ENCODE measurements at places on chromosomes 16 and 17.

DNA sequence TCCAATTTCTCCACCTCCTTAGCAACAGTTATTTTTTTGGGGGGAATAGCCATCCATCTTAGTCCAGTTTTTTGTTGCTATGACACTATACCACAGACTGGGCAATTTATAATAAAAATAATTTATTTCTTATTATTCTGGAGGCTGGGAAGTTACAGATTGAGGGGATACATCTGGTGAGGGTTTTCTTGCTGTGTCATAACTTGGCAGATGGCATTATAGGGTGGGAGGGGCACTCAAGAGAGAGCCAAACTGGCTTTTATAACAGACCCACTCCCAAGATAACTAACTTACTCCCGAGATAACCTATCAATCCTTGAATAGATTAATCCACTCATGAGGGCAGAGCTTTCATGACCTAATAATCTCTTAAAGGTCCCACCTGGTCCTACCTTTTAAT lies 84.2 kb downstream of the ABCA8 start:
- no peaks in the 10 kb centered on the region for H3K4me1 ChIP-seq
- no peak overlapping the region for H3K4me3 ChIP-seq
- no peak overlapping the region for H3K27ac ChIP-seq
- DNase-seq: no peak

DNA sequence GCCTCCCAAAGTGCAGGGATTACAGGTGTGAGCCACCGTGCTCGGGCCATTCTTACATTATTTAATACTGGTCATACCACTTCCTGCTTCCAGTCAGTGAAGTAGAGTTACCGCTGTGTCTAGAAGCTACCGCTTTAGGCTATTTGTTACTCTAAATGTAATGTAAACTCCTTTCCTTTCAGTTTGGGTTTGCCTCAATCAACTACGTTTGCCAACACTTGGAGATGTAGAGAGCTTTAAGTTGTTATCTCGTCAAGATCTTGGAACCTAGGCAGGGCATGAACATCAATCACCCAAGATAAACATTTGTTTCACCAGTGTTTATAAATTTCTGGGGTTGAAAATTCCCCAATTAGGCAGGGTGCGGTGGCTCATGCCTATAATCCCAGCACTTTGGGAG lies 275.9 kb downstream of the STX8 start:
- no peaks in the 10 kb centered on the region for H3K27me3 ChIP-seq
- DNase-seq: no peak
- H3K4me3 ChIP-seq: no peak overlapping the region
- no peak overlapping the region for H3K27ac ChIP-seq

- H3K27ac ChIP-seq: no peak overlapping the region
- no peak overlapping the region for H3K4me3 ChIP-seq
- H3K36me3 ChIP-seq: no peaks in the 10 kb centered on the region
- peaks cover 4% of the 10 kb centered on the region for H3K27me3 ChIP-seq
- DNase-seq: no peak
Observed at GRCh38 chr16:73018821-73019456, 29.0 kb downstream of the ZFHX3 start.

- H3K27ac ChIP-seq: peak overlapping the region; percentile 17
- H3K27me3 ChIP-seq: peaks cover 4% of the 10 kb centered on the region
- DNase-seq: no peak
- peaks cover 13% of the 10 kb centered on the region for H3K4me1 ChIP-seq
- no peaks in the 10 kb centered on the region for H3K36me3 ChIP-seq
- no peak overlapping the region for H3K4me3 ChIP-seq
Observed at GRCh38 chr17:45257115-45257514, 4.8 kb downstream of the SPATA32 start.

DNA sequence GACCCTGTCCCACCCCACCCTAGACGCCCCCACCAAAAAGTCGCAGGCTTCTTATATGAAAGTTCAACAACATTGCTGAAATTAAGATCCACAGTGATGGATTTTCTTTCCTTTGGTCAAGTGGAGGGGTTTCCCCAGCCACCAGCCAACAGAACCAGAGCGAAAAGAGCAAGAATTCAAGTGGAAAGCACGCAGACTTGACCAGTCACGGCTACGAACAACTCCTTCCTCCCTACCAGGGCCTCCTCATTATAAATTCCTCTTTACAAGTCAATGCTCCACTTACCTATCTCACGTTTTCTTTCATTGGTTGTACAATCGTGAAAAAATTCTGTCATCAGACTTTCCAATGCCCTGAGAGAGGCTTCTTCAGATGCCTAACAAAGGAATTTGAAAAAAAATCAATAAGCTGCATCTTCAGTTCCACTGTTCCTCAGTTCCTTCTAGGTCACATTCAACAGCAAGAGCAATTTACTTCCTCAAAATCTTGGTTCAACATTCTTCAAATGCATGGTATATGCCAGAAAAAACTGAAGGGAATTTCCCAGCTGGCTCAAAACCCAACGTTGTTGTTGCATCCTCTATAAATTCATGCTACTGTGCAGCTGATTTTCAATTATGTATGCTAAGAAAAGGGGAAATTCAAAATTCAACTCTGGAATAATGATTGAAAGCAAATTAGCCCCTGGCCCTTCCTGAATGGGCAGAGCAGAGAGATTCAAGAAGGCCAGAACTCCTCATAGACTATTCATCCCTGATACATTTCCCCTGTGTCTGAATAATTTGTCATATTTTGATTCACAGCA lies 30.9 kb downstream of the XPO6 start:
- H3K36me3 ChIP-seq: peaks cover 12% of the 10 kb centered on the region
- DNase-seq: no peak
- H3K27me3 ChIP-seq: peaks cover 2% of the 10 kb centered on the region
- no peak overlapping the region for H3K4me3 ChIP-seq
- peak overlapping the region; percentile 62 for H3K27ac ChIP-seq
- peaks cover 78% of the 10 kb centered on the region for H3K4me1 ChIP-seq
